ENCODE measurements at places on chromosomes 5 and 9. TPM values are rescaled to one million over a fixed set of nuclear protein-coding genes. Genes with fewer than 3 reads are reported as not detected.
A peak's percentile ranks its signal among the peaks of the same experiment; 100 is the strongest.

GRCh38 chr5:33276628-33276950, 164.2 kb upstream of the TARS1 start:
- DNase-seq, result no peak

DNA sequence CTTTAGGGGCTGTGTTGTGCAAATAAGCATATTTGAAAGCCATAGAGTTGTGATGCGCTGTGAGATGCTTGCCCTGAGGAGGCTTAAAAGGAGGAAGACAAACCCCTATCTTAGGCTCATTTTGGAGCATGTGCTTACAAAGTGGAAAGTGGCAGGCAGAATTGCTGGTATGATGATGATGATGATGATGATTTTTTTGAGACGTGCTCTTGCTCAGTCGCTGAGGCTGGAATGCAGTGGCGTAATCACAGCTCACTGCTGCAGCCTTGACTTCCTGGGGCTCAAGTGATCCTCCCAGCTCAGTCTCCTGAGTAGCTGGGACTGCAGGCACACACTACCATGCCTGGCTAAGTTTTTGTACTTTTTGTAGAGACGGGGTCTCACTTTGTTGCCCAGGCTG, 1.7 kb downstream of the CNOT8 start:
- DNase-seq, result no peak

DNA sequence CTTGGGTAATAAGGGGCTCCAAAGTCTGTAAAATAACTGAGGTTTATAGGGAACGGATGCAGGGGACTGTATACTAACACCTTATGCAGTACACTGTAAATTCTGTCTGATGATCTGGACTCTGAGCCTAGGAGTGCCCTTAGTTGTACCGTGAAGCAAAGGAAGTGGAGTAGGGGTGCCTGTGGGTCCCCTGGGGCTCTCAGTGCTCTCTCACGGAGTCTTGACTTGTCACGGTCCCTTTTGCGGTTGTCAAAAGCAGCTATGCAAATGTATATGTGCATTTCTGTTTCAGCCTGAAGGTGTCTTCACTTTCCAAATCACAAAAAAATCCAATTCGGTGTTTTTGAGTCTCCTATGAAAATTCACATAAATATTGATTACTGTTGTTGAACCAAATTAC, 17.8 kb downstream of the DMRT1 start:
- no peak for DNase-seq

GRCh38 chr9:107836300-107836699, 346.7 kb upstream of the KLF4 start:
- no peak for DNase-seq

The SH3RF2 gene
- total RNA-seq, result 15.9 TPM

The FGF10 gene
- total RNA-seq, result not detected

The F2RL2 gene
- 0.34 TPM for total RNA-seq

The PRRT1B gene
- total RNA-seq, result 0.10 TPM

The CERT1 gene
- 4.9 TPM for total RNA-seq

- no peak for DNase-seq
Observed at GRCh38 chr9:86183229-86184137, 76.0 kb downstream of the C9orf153 start.

The SPTLC1 gene
- 72.9 TPM for total RNA-seq

GRCh38 chr5:170769898-170770416, 13.6 kb upstream of the GABRP start:
- no peak for DNase-seq

GRCh38 chr9:78519786-78520185, 222.9 kb downstream of the PSAT1 start:
- DNase-seq, result no peak

GRCh38 chr5:76404223-76405211, 1.4 kb downstream of the IQGAP2 start:
- peak; percentile 71 for DNase-seq

GRCh38 chr9:122143876-122144405, 15.6 kb downstream of the NDUFA8 start:
- DNase-seq, result no peak

All from HT-29 (cell line).